ENCODE measurements at places on chromosomes 11 and 22. TPM values are rescaled to one million over a fixed set of nuclear protein-coding genes. Genes with fewer than 3 reads are reported as not detected.

GRCh38 chr22:44154436-44154942, 26.2 kb upstream of the PARVG start:
- DNase-seq, result no peak

Gene FOXRED1
- 26.6 TPM for total RNA-seq

DNA sequence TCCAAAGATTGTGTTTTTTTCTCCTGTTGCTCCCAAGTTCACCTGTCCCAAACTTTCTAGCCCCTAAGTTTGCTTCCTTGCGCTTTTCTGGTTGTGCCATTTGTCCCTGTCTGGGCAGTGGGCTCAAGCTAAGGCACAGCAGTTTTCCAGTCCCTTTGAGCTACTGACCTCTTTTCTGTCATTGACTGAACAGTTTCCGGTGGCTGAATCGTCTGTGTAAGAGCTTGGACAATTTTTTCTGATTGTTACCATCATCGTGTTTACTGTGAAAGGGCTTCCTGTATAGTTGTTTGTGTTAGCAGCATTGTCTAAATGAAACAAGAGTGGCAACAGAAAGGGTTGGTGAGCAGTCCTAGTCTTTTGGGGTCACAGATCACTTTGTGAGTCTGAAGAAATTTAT, 49.8 kb downstream of the BMAL1 start:
- no peak for DNase-seq

Gene ST3GAL4
- 57.3 TPM for total RNA-seq

DNA sequence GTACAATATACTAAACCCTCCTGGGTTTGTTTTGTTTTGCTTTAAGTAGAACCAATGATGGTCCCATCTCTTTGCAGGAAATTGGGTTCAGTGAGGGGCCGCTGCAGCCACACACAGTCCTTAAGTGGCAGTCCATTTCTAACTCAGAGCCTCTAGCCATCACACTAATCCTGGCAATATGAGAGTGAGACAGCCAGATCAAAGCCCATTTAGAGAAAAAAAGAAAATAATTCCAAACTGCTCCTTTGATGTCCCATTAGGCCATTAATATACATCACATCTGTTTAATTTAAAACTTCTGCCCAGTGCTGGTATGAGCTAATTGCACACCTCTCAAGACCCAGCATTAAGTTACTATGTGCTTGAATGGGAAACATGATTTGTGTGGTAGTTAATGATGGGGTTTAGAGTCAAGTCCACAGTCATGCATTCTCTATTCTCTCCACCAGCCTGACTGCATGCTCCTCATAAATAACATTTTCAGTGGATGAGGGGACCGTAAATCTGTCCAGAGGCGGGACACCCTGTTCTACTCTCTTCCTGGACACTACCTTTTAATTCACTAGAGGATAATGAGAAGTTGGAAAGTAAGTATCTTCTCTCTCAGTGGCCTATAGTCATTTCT, 53.8 kb upstream of the BIRC3 start:
- DNase-seq, result no peak

DNA sequence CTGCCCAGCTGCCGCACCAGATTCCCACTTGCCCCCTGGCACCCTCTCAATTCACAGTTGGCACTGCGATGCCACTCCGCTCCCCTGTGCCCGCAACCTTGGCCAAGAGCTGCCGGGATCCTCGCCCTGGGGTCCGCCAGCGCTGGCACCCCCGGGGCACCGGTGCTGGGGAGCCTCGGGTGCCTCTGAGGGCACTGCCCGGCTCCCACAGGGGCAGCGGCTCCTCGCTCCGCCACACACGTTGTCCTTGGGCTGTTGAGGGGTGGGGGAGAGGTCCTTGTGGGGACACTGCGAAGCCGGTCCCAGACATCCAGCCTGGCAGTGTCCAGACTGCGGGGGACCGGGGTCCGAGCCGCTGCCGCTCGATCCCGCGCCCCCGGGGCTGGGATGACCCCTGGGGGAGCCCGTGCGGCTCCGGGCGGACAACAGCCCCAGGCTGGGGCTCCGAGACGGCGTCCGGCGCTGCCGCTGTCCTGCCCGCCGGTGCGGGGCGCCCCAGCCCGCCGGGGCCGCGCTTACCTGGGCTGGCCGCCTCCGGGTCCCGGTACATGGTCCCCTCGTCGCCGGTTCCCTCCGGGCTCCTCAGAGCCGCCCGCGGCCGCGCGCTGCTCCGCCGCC, 496 bp downstream of the SYT7 start:
- no peak for DNase-seq

- no peak for DNase-seq
These were observed 23.3 kb downstream of the KIAA0930 start for GRCh38 chr22:45217345-45217744.

- DNase-seq, result no peak
These were observed 38.3 kb upstream of the PTPRJ start for GRCh38 chr11:47941907-47942558.

- no peak for DNase-seq
These were observed 94.9 kb downstream of the MICAL2 start for GRCh38 chr11:12205330-12205729.

- DNase-seq, result no peak
These were observed 54.5 kb downstream of the TRIM44 start for GRCh38 chr11:35717043-35717442.

GRCh38 chr11:66136752-66137123, 66.7 kb downstream of the PACS1 start:
- DNase-seq, result no peak

DNA sequence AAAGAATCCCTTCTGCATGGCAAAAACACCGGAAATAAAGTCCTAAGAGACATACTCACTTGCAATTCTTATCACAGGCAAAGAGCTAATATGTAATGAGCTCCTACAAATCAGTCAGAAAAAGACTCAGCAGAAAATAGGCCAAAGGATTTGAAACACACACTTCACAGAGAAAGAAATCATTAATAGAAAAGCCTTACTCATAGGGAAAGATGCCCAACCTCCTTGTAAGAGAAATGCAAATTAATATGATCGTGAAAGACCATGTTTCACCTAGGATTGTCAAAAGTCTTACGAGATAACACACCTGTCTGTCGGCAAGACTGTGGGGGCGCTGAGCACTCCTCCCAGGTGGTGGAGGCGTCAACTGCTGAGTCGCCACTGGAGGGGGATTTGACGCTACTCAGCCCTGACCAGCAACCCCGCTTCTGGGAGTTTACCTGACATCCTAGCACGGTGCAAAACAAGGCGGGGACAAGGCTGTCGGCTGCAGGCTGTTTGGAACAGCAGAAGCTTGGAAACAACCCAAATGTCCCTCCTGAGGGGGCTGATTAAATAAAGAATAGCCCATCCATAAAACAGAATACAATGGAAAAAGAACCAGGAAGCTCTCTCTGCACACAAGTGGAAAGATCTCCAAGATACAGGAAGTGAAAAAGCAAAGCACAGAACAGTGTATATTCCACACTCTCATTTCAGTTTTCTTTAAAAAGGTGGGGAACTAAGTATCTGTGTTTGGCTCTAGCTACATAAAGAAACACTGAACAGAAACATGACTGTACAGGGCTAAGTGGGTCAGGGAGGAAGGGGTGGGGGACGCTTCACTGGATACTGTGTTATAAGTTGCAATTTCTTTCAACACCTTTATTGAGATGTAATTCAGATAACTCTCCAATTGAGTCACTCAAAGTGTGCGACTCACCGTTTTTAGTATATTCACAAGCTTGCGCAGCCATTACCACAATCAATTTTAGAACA, 11.5 kb downstream of the CSNK1E start:
- DNase-seq, result no peak

- DNase-seq, result peak; percentile 85
These were observed 12.2 kb upstream of the CDC42BPG start for GRCh38 chr11:64856382-64857227.

- DNase-seq, result no peak
These were observed 5.3 kb upstream of the KMT2A start for GRCh38 chr11:118430956-118431355.

- DNase-seq, result no peak
These were observed 126.5 kb downstream of the CHST1 start for GRCh38 chr11:45538939-45539338.

GRCh38 chr11:35173011-35173511, 34.1 kb downstream of the CD44 start:
- DNase-seq, result no peak

GRCh38 chr11:95547976-95548375, 241.6 kb downstream of the FAM76B start:
- DNase-seq, result no peak

- no peak for DNase-seq
These were observed 41.4 kb upstream of the ST14 start for GRCh38 chr11:130118165-130118564.

DNA sequence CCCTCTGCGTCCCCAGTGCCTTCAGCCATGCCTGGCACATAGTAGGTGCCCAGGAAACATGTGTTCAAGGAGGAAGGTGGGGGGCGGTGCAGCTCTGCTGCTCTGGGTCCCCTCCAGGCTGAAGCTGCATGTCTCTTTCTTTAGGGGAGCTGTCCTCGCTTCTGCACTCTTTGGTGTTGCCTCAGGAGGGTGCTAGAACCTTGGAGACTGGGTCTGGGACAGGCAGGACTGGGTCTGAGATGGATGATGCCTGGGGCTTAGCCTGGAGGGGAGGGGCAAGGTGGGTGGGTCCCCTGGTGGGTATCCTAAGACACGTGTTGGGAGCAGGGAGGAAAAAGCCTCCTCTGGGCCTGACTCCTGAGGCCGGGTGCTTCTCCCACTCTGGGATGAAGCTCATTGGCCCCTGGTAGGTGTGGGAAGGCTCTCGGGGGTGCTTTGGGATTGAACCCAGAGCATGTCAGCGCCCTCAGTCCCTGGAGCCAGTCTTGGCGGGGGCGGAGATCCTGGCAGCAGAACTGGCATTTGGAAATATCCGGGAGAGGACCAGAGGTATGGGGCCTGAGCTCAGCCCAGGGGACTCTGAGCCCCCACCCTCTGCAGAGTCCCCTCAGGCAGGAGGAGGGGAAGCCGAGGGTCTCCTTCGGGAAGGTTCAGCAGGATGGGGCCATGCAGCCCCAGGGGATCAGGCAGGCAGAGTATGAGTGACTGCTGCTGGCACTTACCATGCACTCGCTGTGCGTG, 6.7 kb upstream of the GSTP1 start:
- no peak for DNase-seq

- no peak for DNase-seq
These were observed 14.8 kb upstream of the PRSS23 start for GRCh38 chr11:86785576-86785975.

DNA sequence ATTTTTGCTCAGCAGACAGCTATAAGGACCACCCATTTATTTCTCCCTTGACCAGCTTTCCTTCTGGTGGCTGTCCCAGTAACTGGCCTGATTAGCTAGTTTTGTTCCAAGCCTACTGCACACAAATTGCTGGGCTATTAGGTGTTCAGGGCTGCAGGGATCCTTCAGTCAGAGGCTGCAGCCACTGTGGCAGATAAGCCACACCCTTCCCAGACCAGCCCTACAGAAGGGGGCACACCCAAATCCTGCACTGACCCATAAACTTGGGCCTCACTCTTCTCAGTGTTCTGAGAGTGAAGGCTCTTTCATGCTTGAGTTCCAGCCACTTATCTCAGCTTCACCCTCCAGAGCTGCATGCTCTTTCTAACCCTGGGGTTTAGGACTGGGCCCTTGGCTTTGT, 200.0 kb downstream of the AASDHPPT start:
- no peak for DNase-seq

Gene NPAT
- total RNA-seq, result 10.1 TPM

DNA sequence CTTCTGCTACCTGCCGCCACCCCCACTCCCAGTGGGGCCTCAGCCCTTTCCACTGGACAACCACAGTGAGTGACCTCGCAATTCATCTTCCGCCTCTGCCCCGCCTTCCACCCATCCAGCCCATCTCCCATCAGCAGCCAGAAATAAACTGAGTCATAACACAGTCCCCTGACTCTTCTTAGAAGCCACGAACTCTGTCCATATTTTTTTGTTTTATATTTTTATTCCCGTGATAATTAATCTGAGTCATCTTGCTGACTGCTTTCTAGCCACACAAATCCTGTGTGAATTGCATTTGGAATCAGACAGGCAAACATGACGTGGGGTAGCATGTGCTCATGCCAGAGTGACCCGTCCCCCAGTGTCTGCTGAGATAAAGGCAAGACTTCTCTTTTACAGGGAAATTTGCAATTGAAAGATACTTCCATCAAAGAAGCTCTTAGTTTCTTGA, 7.0 kb downstream of the FADD start:
- peak; percentile 47 for DNase-seq

GRCh38 chr22:20578707-20579106, 71.3 kb downstream of the MED15 start:
- DNase-seq, result no peak

Gene ANKRD49
- total RNA-seq, result 6.1 TPM

Gene NECTIN1
- 13.4 TPM for total RNA-seq

DNA sequence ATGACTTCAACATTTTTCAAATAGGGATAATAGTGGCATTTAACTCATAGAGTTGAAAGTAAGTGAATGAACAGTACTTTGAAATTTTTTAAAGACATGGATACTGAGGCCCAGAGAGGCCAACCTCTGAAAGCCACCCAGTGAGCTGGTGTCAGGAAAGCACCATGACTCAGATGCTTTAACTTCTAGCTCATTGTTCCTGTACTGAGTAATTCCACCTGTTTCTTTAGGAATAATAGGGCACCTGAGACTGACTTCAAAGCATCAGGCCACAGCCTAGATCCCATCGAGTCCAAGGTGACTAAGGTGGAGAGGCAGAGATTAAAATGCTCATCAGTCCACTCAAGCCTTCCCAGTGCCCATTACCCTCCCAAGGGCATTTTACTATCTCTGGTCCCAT, 491.8 kb upstream of the TENM4 start:
- DNase-seq, result no peak

- DNase-seq, result no peak
These were observed 294.3 kb downstream of the OPCML start for GRCh38 chr11:133238027-133238426.

DNA sequence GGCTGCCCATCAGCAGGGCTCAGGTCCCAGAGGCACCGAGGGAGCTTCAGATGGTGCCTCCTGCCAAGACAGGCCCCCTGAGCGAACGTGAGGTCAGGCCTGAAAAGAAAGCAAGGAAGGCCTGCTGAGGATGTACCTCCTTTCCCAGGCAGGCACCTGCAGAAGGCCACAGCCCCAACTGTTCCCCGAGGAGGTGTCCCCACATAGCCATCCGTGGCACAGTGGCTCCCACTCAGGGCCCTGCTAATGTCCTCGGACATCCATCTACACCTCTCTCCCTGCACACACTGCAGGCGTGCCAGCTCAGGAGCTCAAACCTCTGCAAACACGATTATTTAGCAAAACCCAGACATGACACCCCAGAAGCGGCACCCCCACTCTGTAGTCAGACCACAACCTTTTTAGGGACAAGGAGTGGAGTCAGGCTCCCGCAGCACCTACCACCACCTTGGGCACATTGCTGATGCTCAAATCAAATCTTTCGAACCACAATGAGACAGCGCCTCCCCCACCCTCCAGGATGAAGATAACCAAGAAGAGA, 36.9 kb downstream of the SHANK2 start:
- no peak for DNase-seq

Gene TRIM6
- total RNA-seq, result 2.2 TPM

- no peak for DNase-seq
These were observed 18.4 kb downstream of the MYO7A start for GRCh38 chr11:77146261-77147035.

- DNase-seq, result peak; percentile 79
These were observed at the start of gene CLMP for GRCh38 chr11:123195188-123196059. Gene CLMP (minus strand): TSS chr11:123195248. CDS start chr11:123194940, 308 bp downstream.

Gene RBM7
- total RNA-seq, result 22.3 TPM

Gene OR56B1
- not detected for total RNA-seq
